Activated CD8-positive, alpha-beta memory T cell treated with anti-CD3 and anti-CD28 coated beads for 1 hour (primary cell): ENCODE measurements at places on chromosomes 5 and 9.

DNA sequence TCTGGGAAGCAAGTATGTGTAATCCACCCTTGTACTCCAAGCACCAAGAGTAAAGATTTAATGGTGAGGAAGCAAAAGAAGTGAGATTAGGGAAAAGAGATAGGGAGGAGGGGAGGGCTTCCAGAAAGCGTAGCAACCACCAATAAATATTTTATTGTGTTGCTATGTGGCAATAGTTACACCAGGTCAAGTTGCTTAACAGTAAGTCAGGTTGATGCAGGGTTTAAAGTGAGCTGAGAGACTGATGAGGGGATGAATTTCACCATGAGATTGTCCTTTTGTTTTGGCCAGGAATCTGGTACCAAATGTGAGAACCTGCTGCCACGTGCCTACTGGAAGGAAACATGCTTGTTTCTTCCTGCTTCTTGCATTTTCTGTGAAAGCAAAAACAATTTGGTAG, 62.7 kb downstream of the PCSK5 start:
- no peak for DNase-seq

GRCh38 chr5:35205606-35206005, 24.7 kb downstream of the PRLR start:
- DNase-seq: no peak

DNA sequence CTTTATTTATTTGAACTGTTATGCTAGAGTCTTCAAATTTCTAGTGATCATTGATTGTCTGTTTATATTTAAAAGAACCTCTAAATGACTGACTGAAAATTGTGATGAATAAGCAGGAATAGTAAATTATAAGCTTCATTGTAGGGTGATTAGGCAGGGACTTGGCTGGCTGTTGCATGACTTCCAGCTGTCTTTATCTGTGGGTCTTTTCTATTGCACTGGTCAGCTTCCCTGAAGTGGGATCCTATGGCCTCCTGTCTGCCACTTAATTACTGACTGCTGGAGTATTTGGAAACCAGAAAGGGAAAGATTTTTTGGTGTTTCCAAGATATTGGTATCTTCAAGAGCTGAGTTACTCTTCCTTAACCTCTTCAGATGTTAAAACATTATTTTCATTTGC, 123.0 kb upstream of the CCNH start:
- DNase-seq: no peak

DNA sequence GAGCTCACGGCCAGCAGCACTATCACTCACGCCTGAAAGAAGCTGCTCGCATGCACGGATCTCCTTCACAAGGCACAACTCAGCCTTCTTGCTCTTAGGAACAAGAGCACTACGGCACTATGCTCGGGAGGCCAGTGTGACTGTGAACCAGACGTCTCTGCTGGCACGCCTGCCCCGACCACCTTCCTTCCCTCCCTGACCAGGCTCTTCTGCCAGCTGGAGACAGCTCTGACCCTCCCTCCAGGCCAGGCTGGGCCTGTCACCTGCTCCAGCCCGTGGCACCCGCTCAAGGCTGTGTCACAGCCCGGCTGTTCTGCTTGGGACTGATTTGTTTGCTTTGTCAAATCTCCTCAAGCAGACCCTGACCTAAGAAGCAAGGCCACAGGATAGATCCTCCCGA, 7.0 kb downstream of the TBC1D9B start:
- DNase-seq: no peak

DNA sequence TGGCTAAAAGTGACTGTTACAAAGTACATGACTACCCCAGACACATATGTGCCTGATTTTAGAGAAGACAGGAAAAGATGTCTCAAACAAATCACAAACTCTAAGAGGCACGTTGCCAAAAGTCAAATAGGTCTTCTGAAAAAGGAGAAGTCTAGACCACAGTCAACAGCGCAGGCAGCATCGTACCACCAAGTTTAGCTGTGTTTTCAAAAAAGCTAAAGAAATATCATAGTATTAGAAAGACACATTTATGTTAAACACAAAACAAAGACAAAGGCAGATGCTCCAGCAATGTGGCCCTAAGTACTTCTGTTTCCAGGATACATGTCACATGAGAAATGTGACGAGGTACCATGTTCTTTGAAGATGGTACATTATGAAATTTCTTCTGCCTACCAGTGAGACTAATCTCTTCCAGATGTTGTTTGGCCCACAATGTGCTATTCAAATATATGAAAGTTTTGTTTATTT, 43.5 kb downstream of the LPAR1 start:
- DNase-seq: no peak

DNA sequence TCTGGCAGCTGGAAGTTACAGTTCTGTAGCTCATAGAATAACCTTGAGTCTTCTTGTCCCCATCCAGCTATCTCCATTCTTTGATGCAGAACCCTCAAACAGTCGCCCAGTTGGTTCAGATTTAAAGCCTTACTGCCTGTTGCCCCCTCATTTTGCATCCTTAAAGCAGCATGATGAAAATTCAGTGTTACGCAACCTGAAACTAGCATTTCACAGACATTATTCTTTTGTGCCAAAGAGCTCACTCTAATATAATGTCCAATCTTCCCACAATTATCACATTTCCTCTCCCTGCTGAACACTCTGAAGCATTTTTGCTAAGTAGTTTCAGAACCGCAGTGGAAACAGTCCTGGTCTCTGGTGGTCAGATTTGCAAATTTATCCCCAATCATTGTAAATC, 318.0 kb downstream of the PSAT1 start:
- no peak for DNase-seq

DNA sequence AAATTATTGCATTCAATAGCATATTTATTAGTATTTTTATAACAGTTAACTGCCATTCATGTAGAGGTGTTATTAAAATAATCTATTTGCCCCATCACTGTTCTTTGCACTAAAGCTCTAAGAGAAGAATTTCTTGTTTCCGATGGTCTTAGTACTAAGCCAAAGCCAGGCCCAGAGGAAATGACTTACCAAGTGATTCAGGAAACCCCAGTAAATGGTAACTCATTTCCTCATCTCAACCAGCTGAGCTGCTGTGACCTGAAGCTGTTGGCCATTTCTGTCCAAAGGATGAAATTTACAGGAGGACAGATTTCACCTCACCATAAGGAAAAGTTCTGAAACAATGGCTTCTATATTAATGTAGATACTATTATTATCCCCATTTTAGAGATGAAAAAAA, 117.0 kb downstream of the PIK3R1 start:
- no peak for DNase-seq

- DNase-seq: no peak
Measured at GRCh38 chr5:7686794-7687193, 164.1 kb downstream of the CFAP90 start.

GRCh38 chr5:53749621-53750020, 189.2 kb downstream of the NDUFS4 start:
- DNase-seq: no peak

GRCh38 chr9:96612966-96613589, 6.6 kb downstream of the CDC14B start:
- no peak for DNase-seq

- no peak for DNase-seq
Measured at GRCh38 chr5:169116961-169117461, 183.9 kb downstream of the SLIT3 start.

GRCh38 chr5:6565492-6565891, 67.4 kb downstream of the NSUN2 start:
- no peak for DNase-seq

GRCh38 chr9:4793459-4794395, 983 bp downstream of the RCL1 start:
- no peak for DNase-seq

DNA sequence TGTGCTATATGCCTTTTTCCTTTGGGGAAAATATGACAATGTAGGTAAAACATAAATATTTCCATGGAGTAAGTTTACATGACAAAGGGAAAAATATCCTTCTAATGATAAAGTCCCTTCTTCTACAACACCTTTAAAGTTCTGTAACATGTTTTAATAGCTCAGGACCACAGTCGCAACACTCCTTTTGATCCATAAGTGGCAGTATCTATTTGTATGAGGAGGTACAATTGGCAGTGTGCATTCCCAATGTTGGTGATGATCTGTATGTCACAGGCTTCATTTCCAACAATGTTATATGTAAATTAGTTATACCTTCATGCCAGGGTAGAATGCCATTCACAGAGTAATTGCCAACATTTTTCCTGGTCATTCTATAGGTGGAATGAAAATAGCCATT, 127.1 kb upstream of the CCNH start:
- no peak for DNase-seq

GRCh38 chr9:136695955-136696354, 8.7 kb upstream of the AGPAT2 start:
- DNase-seq: no peak

GRCh38 chr5:88518131-88519016, 249.7 kb upstream of the TMEM161B start:
- DNase-seq: no peak

GRCh38 chr5:160449458-160449857, 27.8 kb downstream of the PTTG1 start:
- no peak for DNase-seq

DNA sequence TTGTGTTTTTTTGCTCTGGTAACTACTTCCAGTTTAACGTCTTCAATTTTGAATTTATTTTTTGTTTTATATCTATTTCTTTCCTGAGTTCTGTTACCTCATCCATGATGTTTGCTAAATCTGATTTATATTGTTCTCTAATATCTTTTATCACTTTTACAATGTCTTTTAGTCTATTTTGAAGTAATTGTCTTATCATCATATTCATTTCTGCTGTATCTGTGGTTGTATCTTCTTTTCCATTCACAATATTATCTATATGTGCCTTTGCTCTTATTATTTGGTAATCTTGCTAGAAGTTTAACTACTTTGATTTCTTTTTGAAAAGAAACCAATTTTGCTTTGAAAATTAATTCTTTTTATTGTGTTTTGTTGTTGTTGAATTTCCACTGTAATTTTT, 43.6 kb downstream of the OSMR start:
- no peak for DNase-seq

GRCh38 chr5:138336952-138337684, 948 bp upstream of the FAM53C start:
- peak; percentile 50 for DNase-seq

DNA sequence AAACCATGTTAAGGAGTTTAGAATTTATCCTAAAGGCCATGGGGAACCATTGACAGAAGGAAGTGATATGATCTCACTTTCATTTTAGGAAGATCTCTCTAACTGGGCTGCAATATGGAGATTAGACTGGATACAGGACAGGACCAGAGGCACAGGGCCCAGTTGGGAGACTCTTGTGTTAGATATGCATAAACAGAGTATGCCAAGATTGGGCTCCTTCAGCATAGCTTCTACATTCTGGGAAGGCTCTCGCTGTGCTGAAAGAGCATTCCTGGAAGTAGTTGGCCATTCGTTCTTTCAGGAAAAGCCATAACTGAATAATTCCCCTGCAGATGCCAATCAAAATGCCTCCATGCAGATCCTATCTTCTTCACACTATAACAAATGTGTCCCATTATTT, 204.5 kb downstream of the CWC27 start:
- DNase-seq: no peak

DNA sequence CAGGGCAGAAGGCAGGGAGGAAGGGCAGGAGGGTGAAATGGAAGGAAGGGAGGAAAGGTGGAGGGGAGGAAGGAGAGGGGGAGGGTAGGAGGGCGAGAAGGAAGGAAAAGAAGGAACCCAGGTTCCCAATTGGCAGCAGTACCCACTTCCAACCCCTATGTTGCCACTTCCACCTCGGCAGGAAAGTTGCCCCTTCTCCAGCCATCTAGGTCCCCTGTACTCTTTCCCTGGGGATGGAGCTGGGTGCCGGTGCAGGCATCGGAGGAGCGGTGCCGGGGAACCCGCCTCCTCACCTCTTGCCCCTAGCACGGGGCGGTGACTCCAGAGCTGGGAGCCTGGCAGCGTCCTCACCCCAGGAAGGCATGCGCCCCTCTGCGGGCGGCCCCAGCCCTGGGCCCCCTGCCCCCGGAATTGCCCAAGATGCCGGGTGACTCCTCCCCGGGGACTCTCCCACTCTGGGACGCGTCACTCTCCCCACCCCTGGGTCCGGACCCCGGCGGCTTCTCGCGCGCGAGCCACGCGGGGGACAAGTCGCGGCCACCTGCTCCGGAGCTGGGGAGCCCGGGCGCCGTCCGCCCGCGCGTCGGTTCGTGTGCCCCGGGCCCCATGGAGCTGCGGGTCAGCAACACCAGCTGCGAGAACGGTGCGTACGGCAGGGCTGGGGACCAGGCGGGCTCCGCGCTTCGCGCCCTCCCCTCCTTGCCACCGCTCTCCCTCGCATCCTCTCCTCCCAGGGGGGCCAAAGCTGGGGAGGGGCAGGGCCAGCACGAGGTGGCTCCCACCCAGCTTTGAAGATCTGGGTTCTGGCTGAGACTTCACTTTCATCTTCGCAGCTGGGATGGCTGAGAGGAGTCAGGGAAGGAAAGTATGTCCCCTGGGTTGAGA, at the start of gene NIPAL4:
NIPAL4 (plus strand) TSS at position 499 of the 885 bp plus-strand sequence; CDS start at position 607, 108 bp downstream.
- peak; percentile 3 for DNase-seq

DNA sequence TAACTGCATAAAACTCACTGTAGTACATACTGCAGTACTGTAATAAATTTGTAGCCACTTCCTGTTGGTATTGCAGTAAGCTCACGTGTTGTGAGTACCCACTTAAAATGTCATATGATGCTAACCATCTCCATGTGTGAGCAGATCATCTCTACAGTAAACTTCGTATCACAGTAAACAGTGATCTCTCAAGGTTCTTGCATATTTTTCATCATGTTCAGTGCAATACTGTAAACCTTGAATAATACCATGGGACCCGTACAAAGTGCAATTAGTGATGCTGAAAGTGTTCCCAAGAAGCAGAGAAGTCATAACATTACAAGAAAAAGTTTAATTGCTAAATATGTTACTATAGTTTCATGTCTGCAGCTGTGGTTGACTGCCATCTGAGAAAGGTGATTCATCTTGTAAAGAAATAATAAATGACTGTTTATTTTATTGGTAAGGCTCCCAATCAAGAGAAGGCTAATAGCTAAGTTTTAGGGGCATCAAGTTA, 253.8 kb upstream of the POU5F2 start:
- no peak for DNase-seq

- DNase-seq: no peak
Measured at GRCh38 chr9:99134893-99135341, 30.0 kb downstream of the TGFBR1 start.

- DNase-seq: no peak
Measured at GRCh38 chr9:34279411-34279810, 49.7 kb downstream of the KIF24 start.

- no peak for DNase-seq
Measured at GRCh38 chr5:158344376-158344775, 485.4 kb upstream of the CLINT1 start.

GRCh38 chr9:122822056-122822455, 6.3 kb downstream of the PDCL start:
- DNase-seq: no peak

- DNase-seq: no peak
Measured at GRCh38 chr5:175336781-175337180, 107.2 kb downstream of the DRD1 start.

- no peak for DNase-seq
Measured at GRCh38 chr5:80865551-80865950, 94.6 kb upstream of the RASGRF2 start.

- no peak for DNase-seq
Measured at GRCh38 chr5:57900381-57900944, 417.9 kb upstream of the ACTBL2 start.

- DNase-seq: no peak
Measured at GRCh38 chr9:94743035-94743954, 16.8 kb downstream of the AOPEP start.
